ENCODE measurements at places on chromosomes 3 and 15.

DNA sequence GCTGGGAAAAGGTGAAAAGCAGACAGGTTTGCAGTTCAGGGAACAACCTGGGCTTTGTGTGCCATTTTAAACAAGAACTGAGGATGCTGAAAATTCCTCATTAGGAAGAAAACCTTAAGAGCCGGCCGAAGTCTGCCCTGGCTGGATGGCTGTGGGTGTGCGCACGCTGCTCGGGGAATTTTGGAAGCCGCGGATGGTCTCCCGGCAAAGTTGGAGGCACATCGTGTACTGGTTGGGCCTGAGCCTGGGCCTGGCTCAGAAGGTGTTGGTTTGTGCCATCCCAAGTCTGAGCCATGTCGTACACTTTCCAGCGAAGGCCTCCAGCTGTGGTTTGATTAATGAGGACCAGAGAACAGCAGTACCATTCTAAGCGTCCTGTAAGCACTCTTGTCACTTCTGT is 188.2 kb downstream of the ATP10A start:
- no peak for DNase-seq

GRCh38 chr3:49842843-49843517 is 13.4 kb downstream of the TRAIP start:
- no peak for DNase-seq

- no peak for DNase-seq
Observed at GRCh38 chr15:96766366-96766765, 435.9 kb downstream of the NR2F2 start.

DNA sequence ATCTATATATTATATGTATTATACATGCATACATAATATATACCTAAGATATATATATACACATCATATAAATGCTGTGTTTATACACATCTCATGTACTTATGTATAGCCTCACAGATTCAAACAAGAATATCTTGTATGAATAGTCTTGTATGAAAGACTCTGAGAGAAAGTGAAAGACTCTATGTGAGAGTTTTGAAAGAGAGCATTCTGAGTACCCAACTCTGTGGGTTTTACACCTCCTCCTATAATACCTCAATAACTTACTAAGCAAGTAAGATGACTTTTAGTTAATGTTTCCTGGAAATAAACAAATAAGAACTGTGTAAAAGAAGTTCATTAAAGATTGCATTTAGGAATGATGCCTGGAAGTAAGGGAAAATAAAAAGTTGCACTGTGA is 108.1 kb upstream of the GMNC start:
- DNase-seq = no peak

GRCh38 chr3:169146179-169146665 is 517.3 kb downstream of the MECOM start:
- no peak for DNase-seq

GRCh38 chr3:184636741-184637316 is 75.0 kb downstream of the MAGEF1 start:
- no peak for DNase-seq

GRCh38 chr15:93469994-93470393 is 381.0 kb upstream of the RGMA start:
- no peak for DNase-seq

DNA sequence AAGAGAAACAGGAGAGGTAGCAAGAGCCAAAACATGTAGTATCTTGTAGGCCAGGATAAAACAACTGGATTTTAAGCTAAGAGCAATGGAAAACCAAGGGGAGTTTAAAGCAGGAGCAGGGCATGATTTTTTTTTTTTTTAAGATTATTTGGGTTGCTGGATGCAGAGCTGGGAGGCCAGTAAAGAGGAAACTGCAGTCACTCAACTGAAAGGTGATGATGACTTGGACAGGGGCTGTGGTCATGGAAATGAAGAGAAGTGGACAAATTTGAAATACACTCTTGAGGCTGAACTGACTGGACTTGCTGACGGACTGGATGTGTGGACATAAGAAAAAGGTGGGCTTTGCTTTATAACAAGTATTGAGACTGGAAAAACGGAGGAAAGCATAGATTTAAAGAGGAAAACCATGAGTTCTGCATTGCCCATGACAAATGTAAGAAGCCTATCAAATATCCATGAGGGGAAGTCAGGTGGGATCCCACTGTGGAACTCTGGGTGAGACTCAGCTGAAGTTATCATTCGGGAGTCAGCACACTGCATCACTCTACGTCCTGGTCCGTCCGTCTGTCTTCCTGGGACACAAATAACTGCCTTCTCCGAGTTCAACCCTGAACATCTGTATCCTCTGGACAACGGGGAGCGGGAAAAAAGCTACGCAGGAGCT is 688 bp downstream of the XPC start:
- no peak for DNase-seq

DNA sequence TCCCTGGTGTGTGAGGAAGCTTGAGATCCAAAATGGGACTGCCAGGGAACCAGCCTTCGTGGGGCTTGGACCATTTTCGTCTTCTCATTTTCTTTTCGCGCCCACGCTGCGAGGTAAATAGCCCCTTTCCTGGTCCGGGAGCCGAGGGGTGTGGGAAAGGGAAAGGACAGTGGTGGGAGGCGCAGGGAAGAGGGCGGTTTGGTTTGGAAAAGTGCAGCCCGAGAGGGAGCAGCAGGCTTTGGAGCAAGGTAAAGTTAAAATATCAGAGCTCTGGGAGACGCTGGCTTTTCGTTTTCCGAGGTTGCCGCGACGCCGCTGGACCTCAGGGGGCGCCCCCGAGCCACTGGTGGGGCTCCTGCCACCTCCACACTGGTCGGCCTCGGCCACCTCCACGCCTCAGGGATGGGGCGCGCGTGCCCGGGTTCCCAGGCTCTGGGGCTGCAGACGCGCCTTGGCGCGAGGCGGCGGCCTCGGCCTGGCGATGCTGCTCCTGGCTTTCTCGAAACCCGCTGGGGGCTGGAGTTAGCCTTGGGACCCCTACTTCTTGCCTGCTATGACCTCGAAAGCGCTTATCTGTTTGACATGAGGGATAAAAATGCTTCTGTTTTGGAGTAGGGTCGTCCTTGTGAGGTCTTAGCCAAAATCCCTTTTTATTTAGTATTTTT is 3.2 kb downstream of the PTPRG start:
- no peak for DNase-seq

GRCh38 chr3:52310861-52311575 is 5.1 kb upstream of the DNAH1 start:
- peak; percentile 28 for DNase-seq

DNA sequence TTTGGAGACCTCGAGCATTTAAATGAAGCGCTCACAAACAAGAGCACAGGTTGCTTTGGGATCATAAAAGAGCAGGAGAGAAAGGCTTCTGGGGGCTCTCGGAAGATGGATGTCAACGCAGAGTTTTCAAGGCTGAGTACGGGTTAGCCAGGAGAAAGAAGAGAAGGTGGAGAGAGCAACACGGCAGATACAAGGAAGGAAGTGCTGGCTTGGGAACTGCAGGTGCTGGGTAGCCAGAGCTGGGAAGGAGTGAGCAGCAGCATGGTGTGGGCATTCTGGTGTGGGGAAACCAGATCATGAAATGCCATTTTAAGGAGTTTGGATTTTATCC is 580 bp upstream of the RUBCN start:
- DNase-seq = no peak

DNA sequence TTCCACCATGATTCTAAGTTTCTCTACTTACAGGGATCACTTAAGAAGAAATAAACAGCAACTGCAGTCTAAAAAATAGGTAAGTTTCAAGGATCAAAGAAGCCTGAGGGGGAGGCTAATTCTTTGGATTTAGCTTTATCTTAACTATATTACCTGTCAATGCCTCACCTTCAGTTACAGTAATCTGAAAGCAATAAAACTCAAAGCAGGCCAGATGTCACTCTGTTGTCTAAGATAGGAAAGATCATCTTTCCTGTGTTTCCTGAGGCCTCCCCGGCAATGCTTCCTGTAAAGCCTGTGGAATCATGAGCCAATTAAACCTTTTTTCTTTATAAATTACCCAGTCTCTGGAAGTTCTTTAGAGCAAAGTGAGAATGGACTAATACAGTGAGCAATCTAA is 60.2 kb downstream of the NPTN start:
- DNase-seq = no peak

DNA sequence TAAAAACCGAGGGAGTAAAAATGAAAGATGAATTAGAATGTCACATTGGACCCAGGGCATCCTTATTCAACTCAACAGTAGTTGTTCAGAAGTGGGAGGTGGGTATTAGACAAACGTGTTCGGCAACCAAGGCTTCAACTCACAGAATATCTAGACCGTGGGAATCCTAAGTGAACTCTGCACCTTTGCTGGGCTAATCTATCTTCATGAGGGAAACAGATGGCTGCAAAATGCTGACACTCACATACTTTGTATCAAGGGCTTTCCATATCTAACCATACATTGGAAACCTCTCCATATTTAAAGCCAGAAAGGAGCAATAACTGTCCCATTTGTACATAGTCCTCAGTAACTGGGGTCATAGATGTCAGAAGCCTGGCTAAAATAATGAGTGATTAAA is 20.9 kb downstream of the PLSCR1 start:
- DNase-seq = no peak

All from stimulated activated CD8-positive, alpha-beta memory T cell treated with anti-CD3 and anti-CD28 coated beads, Interleukin-2, amount 100 ng/mL, for 1 hour (primary cell).